ENCODE measurements at places on chromosomes 11 and 22.

DNA sequence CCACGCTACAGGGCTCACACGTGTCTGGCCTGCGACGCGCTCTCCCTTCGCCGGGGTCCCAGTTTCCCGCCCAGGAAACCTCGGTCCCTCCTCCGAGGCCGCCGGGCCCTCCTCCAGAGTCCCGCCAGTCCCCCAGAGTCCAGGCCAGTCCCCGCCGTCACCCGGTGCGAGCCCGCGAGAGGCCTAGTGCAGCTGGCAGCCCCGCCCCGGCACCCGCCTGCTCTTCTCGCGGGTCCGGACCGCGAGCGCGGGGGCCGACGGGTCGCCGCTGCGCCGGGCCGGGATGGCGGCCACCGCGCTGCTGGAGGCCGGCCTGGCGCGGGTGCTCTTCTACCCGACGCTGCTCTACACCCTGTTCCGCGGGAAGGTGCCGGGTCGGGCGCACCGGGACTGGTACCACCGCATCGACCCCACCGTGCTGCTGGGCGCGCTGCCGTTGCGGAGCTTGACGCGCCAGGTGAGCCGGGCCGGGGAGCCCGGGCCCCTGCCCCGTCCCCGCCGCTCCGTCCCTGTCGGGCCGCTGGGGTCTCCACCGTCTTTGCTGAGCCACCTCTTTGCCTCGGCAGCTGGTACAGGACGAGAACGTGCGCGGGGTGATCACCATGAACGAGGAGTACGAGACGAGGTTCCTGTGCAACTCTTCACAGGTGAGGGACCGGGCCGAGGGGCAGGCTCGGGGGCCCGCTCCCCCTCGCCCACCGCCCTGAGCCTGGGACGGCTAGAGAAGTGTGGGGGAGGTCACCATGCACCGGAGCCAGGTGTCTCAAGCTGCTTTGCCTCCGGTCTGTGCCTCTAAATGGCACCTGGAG is at the start of gene PTPMT1:
Gene PTPMT1 (plus strand): TSS at position 260 of the 809 bp plus-strand sequence. CDS start 24 bp downstream, at position 284.
- DNase-seq = peak; percentile 59

- no peak for DNase-seq
Measured at GRCh38 chr11:130738611-130739010, 177.7 kb downstream of the SNX19 start.

- DNase-seq = no peak
Measured at GRCh38 chr11:34605481-34606325, 15.2 kb upstream of the EHF start.

DNA sequence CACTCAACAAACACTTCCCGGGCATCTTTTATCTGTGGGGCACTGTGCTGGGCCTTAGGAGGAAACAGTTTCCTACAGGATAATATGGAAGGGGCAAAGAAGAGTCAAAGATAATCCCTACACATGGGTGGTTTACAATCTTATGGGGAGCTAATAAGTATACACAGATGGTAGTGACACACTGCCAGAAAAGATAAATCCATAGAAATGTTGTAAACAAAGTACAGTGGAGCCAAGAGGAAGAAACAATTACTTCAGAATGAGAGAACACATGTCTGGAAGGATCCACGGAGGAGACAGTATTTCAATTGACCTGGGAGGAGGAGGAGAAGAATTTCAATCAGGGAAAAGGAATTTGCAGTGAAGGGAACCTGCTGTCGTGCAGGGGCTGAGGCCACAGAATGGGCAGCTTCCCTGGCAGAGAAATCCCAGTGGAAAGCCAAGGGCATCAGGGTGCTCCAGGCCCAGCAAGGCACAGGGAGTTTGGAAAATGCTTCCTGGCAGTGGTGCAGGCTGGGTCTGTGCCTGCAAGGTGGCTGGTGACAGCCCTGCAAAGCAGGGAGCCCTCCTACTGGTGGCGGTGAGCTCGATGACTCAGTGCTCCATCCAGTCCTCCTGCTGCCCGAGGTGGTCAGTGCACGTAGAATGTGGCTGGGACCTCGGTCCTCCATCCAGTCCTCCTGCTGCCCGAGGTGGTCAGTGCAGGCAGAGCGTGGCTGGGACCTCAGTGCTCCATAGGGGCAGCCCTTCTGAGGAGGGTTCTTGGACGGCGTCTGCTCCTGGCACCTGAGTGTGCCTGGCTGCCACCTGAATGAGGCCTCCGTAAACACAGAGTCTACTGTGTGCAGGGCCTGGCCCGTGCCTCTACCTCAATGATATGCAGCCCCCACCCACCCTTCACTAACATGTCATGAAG is 444.3 kb upstream of the B3GAT1 start:
- no peak for DNase-seq

DNA sequence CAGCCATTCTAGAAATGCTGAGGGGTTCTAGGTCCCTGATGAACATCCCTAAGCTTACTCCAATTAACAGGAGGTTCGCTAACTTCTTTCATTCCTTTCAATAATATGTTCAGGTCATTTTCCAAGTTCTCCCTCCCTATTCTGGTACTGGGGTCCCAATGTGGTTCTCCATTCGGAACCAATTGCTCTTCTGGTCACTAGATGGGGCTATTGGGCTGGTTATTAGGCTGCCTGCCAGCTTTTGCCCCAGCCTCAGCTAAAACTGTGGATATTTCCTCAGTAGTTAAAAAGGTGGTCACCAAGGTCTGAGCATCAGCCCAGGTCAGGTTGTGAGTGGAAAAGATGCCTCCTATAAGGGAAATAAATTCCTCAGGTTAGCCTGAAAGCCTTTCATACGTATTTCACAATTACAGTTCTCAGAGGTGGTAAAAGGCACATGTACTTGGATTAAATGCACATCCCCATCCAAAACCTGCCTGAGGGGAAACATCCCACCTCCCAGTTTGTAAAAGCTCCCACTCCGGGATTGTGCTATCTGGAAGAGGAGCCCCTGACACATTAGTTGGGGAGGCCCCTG is 161.1 kb upstream of the CCDC179 start:
- DNase-seq = no peak

DNA sequence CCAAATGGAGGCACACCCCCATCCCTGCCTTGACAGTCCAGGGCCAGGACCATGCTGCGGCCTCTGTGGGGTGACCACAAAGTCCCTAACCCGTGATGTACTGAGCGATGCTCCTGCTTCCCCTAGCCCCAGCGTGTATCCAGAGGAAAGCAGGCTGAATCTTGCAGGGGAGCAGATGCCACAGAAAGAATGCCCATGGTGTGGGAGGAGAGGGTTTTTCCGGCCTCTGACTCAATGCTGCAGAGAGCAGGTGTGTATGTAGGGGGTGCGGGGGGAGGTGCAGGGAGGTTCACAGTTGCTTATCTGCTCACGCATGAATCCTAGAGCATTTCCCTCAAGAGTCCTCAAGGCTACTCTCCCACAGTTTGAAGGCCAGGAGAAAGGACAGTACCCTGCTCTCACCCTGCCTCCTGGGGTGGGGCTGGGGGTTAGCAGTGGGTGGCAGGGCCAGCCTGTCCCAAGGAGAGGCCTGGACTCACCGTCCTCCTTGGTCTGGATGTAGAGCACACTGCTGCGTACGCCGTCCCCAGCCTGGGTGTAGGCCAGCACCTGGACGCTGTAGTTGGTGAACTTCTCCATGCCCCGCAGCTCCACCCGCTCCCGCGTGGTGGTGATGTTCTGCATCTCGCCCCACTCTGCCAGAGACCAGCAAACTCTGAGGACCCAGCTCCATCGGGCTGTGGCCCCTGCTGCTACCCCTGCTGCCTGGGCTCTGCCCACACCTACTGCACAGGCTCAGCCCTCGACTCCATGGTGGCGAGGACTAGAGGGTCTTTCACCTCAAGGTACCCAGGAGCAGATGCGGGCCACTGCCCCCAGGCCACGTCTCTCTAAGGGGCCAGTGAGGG is 130.8 kb downstream of the CEP164 start:
- DNase-seq = peak; percentile 6

- DNase-seq = no peak
Measured at GRCh38 chr11:107044503-107044902, 26.2 kb upstream of the GUCY1A2 start.

DNA sequence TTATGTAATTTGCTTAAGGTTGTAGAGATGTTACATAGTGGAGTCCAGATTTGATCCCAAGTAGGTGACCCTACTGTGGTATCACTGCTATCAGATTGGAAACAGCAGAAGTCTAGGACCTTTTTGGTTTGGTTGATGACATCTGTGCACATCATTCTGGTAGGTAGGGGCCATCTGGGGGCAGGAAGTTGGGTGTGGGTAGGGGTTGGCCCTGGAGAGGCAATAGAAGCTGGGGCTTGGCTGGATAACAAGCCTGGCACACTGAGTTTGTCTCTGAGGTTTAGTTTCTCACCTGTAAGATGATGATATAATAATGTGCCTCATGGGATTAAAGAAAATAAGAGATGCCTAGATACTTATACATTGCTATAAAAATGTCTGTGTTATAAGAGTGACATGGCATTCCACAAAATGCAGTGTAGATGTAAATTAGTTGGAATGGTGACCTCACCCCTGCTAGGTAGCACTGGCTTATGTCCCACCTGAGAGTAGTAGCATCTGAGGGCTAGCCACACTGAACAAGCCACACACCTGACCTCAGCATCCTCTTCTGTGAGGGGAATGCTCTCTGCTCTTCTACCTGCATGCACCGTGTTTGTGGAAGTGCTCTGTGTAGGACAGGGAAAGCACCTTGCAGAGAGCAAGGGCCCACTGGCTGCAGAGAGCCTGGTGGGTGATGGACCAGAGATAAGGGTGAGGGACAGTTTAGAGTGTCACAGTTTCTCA is 36.9 kb downstream of the PTPRJ start:
- DNase-seq = no peak

- no peak for DNase-seq
Measured at GRCh38 chr11:11020747-11021149, 162.9 kb upstream of the ZBED5 start.

- DNase-seq = no peak
Measured at GRCh38 chr11:17351172-17351509, 459 bp upstream of the NCR3LG1 start.

DNA sequence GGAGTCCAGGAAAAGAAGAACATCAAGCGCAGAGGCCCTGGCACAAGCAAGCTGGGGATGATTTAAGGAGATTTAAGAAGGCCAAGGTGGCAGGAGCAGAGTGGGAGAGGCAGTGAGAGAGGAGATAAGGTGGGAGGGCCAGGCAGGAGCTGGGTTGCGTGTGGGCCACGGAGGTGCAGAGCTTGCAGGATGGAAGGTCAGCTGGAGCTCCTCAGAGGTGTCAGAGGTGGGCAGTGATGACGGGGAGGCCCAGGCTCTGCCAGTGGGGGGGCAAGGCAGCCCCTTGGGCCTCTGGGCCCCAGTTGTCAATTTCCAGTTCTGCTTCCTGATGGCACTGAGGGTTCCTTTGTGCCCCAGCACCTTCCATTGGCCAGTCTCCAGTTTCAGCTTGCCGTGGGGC is 6.5 kb downstream of the FRMD8 start:
- DNase-seq = no peak

GRCh38 chr11:6657346-6657745 is 1.7 kb upstream of the DCHS1 start:
- DNase-seq = no peak

- DNase-seq = no peak
Measured at GRCh38 chr11:45287316-45287903, 1.3 kb upstream of the SYT13 start.

- DNase-seq = no peak
Measured at GRCh38 chr22:46726066-46726985, 11.7 kb downstream of the CERK start.

DNA sequence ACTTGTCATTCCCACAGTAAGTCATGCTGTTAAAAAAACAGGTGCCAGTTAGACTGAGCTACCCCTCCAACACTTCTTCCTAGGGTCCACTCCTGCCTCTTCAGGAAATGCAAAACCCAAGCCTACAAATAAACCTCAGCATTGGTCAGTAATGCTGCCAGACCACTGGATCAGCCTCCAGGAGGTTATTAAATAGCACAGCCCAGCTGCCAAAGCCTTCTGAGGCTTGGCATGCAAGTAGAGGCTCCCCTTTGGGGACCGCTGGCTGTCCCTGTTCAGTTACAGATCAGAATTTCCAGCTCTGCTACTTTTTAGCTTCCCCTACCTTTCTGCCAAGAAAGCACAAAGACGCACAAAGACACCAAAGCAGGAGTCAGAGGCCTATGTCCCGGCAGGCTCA is 33.3 kb downstream of the ABTB2 start:
- no peak for DNase-seq

GRCh38 chr11:66331542-66332370 is 4.5 kb downstream of the RIN1 start:
- no peak for DNase-seq

- DNase-seq = no peak
Measured at GRCh38 chr11:64796757-64797541, 6.1 kb downstream of the MAP4K2 start.

GRCh38 chr11:11709447-11710239 is 87.8 kb upstream of the GALNT18 start:
- DNase-seq = no peak

DNA sequence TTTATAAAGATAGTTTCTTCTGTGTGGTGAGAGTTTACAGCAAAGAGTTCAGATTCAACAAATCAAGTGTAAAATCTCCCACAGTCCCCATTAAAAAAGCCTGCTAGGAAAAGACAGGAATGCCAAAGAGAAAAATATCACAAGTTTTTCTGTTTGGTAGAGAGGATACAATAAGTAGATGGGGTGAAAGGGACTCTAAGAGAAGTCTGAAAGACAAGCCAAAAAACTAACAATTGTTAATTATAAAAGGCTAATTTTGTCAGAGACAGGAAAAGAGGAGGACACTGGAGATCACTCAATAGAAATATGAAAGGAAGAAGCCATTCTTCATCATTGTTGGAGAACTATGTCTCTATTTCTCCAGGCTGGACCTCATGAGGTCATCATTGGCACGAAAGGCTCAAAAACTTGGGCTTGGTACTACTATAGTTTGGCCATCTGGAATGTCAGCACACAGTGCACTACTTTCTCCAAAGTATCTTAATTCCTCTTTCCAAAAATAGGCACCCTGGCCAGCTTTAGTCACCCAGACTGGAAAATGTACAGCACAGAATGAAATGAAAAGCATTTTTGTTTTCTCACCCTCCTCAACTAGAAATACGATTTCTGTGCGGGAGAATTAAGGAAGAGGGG is 531 bp upstream of the SOX6 start:
- no peak for DNase-seq

DNA sequence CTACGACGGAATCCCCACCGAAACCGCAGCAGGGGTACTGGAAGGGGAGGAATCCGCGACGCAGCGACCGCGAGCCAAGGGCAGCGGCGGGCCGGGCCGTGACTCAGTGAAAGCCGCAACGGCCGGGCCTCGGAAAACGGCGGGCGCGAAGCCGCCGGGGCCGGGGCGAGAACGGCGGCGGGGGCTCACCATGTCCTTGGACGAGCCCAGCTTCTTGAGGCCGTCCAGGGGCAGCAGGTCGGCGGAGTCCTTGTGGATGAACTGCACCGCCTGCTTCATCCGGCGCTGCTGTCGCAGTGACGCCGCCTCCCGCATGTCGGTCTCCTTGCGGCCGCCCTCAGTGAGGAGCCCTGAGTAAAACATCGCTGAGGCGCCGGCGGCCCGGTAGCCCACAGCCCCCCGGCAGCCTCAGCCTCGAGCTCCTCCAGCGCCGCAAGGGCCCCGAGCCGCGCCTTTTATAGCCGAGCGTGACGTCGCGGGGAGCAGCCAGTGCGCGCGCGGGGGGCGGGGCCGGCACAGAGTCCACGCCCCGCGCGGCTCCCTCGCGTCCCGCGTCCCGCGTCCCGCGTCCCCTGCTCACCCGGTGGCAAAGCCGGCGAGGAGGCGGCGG is at the start of gene NRIP3:
Gene NRIP3 (minus strand): TSS at position 429 of the 610 bp plus-strand sequence. CDS start 66 bp downstream, at position 363.
- peak; percentile 68 for DNase-seq

- no peak for DNase-seq
Measured at GRCh38 chr22:24165673-24166072, 15.6 kb upstream of the SUSD2 start.

GRCh38 chr22:33167998-33168790 is 110.0 kb upstream of the SYN3 start:
- DNase-seq = no peak

GRCh38 chr22:17120711-17121232 is 388 bp downstream of the TMEM121B start:
- DNase-seq = peak; percentile 35

Measured in stimulated activated CD4-positive, alpha-beta T cell treated with anti-CD3 and anti-CD28 coated beads, Interleukin-1b, Interleukin-23, amount 100 ng/mL, for 4 hours (primary cell).